ENCODE measurements at places on chromosomes 13 and 19. TPM values are rescaled to one million over a fixed set of nuclear protein-coding genes. Genes with fewer than 3 reads are reported as not detected.

The TNFRSF19 gene
- total RNA-seq: 13.0 TPM

The CD79A gene
- not detected for total RNA-seq

The PLA2G4C gene
- total RNA-seq: 6.6 TPM

The CPAMD8 gene
- 5.7 TPM for total RNA-seq

The PRTN3 gene
- total RNA-seq: 1.5 TPM

The KLK8 gene
- total RNA-seq: not detected

The RASIP1 gene
- total RNA-seq: 3.9 TPM

The CGB5 gene
- total RNA-seq: not detected

The SHANK1 gene
- 14.5 TPM for total RNA-seq

The KLK12 gene
- not detected for total RNA-seq

The C13orf42 gene
- not detected for total RNA-seq

The ZNF581 gene
- total RNA-seq: 6.9 TPM

The FLT3LG gene
- total RNA-seq: 0.25 TPM

The ZNF568 gene
- total RNA-seq: 27.3 TPM

The C13orf46 gene
- 0.25 TPM for total RNA-seq

All from temporal lobe (tissue), 4 donors.